ENCODE measurements at places on chromosomes 13 and 19.

GRCh38 chr19:45420356-45420755 lies 3.4 kb downstream of the ERCC1 start:
- DNase-seq, result no peak

DNA sequence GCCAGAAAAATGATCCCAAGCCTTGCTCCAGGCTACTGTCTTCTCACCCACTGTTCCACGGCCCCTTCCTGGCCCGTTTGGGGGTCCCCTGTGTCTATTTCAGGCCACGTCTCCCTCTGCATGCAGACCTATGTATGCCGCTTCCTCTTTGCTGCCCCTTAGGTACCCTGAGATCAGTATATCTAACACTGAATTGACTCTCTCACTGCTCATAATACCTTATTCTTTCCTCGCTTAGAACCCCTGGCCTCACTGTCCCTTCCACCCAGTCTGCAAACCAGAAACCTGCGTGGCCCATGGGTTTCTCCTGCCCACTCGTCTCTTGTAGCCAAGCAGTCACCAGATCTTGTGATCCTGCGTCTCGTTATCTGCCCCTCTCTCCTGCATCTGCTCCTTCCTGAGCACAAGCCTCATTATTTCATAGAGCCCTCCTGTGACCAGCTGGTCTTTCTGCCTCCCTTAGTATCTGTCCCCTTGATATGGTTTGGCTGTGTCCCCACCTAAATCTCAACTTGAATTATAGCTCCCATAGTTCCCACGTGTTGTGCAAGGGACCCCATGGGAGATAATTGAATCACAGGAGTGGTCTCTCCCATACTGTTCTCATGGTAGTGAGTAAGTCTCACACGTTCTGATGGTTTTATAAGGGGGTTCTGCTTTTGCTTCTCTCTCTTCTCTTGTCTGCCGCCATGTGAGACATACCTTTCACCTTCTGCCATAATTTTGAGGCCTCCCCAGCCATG lies 109.0 kb upstream of the RNF113B start:
- no peak for DNase-seq

GRCh38 chr13:42876887-42877545 lies 95.6 kb downstream of the FAM216B start:
- no peak for DNase-seq

GRCh38 chr13:98133946-98134345 lies 8.9 kb upstream of the FARP1 start:
- DNase-seq, result no peak

DNA sequence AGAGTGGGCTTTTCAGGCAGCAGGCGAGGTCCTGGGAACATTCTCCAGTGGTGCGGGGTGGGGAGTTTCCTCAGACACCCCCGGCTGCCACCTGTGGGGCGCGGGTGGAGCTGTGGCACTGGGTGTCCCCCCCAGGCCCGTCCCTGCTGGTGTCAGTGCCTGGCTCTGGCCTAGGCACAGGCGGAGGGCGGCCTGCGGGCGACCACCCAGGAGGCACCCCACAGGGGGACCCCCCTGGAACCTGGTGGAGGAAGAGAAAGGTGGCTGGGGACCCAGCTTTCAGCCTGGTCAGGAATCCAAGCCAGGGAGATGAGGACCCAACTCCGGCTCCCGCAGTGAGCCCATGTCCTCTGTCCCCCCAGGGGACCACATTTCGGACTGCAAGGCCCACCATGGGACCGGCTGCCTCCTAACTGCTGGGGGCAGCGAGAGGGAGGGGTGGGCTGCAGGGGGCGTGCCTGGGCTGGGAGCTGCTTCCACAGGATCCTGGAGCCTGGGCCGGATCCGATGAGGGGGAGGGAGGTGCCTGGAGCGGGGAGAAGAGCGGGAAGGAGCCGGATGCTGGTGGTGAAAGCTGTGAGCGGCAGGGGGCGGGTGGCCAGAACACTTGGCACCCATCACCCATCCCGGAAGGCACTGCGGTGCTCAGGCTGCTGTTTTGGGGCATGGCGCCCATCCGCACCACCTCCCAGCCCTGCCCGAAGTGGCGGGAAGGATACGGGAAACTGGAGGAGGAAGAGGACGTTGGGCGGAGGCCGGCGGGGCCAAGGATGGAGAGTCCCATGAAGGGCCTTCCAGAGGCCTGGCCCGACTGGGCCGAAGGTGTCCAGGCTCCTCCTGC lies 5.5 kb upstream of the CTXN1 start:
- no peak for DNase-seq

GRCh38 chr13:74449811-74450524 lies 315.8 kb upstream of the KLF12 start:
- DNase-seq, result no peak

DNA sequence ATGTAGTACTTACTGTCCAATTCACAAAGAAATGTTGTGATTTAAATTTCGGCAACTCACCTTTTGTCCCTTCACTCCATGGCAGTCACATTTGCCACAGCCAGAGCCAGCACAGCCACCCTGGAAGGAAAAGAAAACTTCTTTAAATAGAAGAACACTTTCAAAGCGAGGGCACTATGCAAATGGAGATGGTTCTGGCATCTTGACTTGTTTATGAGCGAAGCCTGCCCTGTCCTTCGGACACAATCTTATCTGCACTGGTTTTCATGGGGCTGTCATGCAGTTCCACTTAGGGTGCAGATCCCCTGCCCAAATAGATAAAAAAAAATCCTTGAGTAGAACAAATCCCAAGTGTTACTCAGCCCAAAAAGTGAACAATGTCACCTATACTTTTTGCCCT lies 64.3 kb downstream of the COL4A1 start:
- DNase-seq, result no peak

- DNase-seq, result no peak
Measured at GRCh38 chr19:13784731-13785452, 10.4 kb upstream of the ZSWIM4 start.

- DNase-seq, result no peak
Measured at GRCh38 chr13:98326291-98326690, 149.2 kb upstream of the RNF113B start.

DNA sequence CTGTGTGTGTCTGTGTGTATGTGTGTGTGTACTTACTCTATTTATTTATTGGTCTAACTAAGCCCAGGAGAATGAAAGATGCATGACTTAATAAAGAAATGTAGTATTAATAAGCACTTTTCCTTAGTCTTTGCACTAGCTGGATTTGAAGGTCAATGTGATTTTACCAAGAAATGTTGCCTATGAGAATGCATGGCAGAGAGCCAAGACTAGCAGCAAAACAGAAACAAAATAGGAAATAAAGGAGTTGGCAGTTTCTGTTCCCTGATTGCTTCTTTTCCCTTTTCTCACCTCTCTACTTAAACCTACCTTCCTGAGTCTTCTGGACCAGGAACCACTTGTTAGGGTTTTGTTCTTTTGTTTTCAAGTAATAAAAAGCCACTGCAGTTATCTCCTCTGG lies 286.1 kb downstream of the KCTD12 start:
- no peak for DNase-seq

- DNase-seq, result no peak
Measured at GRCh38 chr13:30255696-30256095, 51.7 kb downstream of the KATNAL1 start.

DNA sequence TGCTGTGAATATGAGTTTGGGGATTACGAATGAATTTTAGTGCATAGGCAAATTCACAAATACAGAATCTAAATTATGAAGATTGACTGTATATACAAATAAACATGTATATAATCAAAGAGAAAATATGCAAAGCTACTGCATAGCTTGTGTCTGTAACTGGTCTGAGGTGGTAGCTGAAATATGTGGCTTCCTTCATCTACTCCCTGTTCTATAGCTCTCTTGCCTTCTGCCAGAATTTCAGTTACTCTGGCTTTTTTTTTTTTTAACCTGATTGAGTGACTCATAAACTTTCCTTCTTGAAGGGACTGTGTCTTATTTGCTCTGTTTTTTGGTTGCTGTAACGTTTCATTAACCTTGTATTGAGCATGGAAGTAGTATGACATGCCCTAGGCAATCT lies 26.6 kb downstream of the DNAJC3 start:
- no peak for DNase-seq

GRCh38 chr19:49436381-49437017 lies 4.8 kb downstream of the SLC17A7 start:
- DNase-seq, result no peak

- peak; percentile 22 for DNase-seq
Measured at GRCh38 chr19:35352448-35353304, 5.0 kb downstream of the FFAR1 start.

- DNase-seq, result no peak
Measured at GRCh38 chr19:28118235-28118634, 1094.7 kb downstream of the UQCRFS1 start.

DNA sequence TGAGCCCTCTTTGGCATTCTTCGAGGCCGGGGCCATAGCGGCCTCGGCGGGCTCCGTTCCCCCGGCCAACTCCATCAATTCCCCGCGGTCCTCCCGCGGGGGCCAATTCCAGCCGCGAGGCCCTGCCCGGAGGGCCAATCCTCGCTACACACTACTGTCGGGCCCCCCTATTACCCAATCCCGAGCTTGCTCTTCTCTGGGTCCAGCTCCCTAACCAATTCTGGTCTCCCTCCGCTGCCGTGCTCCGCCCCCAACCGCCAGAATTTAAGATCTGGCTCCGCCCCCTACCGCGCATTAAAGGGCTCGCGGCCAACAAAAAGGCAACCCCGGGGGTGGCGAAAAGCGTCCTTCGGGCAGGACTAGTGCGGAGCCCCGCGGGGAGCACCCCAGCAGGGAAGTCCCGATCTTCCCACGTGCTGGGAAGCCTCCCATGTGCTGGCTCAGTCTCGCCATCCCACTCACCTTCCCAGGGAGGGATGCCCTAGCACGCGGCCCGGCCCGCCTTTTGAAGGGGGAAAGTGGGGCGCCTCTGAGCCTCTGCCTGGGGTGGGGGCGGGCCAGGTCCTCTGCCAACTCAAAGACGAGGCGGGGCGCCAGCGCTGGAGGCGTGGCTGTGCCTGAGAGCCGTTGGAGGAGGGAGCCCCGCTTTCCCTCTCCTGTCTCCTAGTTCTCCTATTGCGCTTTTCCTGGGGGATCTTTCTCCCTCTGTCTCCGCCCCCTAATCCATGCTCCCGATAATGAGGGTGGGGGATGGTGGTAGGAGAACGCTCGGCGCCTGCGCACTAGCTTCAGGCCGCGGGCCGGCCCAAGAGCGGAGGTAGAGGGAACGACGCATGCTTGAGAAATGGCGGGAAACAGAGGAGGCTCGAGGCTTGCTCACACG lies 3.5 kb downstream of the LIPE start:
- DNase-seq, result peak; percentile 71

DNA sequence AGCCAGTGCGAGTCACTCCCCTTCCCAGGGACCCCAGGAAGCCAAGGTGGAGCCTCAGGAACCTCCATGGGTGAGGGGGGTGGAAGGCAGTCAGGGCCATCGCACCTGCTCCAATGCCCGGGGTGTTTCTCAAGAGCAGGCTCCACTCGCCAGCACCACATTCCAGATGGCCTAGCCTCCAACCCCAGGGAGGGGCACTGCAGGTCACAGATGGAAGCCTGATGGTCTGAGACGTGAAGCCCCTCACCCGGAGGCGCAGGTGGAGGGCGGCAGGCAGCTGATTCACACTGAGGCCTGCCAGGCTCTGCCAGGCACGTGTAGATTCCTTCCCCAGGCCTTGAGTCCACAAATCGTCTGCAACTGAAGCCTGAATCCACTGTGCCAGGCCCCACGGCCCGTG lies 23.0 kb upstream of the ISYNA1 start:
- DNase-seq, result no peak

DNA sequence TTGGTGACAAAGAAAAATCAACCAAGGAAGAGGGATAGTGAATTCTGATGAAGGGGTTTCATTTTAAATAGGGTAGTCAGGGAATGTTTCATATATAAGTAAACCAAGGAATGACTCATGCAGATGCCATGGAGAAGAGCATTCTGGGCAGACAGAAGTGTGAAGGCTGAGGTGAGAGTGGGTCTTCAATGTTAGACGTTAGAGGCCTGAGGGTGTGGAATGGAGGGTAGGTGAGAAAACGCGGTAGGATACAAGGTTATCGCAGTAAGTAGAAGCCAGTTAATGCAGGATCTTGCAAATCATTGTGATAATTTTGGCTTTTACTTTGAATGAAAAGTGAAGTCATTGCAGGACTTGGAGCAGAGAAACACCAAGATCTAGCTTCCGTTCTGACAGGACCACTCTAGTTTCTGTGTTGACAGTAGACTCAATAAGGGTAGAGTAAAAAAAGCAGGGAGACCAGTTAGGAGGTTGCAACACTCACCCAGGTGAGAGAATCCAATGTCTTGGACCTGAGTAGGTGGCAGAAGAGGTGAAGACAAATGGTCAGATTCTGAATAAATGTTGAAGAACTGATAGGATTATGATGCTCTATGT lies 225.2 kb upstream of the TMTC4 start:
- DNase-seq, result no peak

DNA sequence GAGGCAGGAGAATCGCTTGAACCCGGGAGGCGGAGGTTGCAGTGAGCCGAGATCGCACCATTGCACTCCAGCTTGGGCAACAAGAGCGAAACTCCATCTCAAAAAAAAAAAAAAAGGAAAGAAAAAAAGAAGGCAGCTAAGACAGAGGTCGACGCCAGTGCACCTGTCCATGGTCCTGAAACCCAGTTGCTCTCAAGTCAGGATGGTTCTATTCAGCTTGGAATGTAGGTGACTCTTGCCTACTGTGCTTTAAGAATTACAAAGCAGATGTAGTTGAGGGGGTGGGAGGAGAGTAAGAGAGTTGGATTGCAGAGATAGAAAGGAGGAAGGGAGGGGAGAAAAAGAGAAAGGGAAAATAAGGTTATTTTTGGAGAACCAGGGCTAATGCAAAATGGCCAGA lies 18.7 kb downstream of the CACNG7 start:
- no peak for DNase-seq

- DNase-seq, result no peak
Measured at GRCh38 chr13:33278913-33279312, 6.6 kb downstream of the STARD13 start.

DNA sequence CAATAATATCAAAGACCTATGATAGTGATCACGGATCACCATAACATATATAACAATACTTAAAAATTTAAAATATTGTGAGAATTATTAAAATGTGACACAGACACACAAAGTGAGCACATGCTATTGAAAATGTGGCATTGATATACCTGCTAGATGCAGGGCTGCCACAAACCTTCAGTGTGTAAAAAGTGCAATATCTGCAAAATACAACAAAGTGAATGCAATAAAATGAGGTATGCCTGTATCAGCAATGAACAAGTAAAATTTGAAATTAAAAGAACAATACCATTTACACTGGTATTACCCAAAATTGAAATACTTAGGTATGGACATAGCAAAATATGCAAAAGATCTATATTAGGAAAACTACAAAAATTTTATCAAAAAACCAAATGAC lies 1217.8 kb upstream of the PCDH20 start:
- no peak for DNase-seq

- DNase-seq, result no peak
Measured at GRCh38 chr19:18612051-18612771, 459 bp upstream of the TMEM59L start.

Measured in NCI-H1436 treated with DMSO at 0.1 percent for 48 hours (cell line).